Pulmonary artery endothelial cell (primary cell): ENCODE measurements at places on chromosomes 16 and 17.

DNA sequence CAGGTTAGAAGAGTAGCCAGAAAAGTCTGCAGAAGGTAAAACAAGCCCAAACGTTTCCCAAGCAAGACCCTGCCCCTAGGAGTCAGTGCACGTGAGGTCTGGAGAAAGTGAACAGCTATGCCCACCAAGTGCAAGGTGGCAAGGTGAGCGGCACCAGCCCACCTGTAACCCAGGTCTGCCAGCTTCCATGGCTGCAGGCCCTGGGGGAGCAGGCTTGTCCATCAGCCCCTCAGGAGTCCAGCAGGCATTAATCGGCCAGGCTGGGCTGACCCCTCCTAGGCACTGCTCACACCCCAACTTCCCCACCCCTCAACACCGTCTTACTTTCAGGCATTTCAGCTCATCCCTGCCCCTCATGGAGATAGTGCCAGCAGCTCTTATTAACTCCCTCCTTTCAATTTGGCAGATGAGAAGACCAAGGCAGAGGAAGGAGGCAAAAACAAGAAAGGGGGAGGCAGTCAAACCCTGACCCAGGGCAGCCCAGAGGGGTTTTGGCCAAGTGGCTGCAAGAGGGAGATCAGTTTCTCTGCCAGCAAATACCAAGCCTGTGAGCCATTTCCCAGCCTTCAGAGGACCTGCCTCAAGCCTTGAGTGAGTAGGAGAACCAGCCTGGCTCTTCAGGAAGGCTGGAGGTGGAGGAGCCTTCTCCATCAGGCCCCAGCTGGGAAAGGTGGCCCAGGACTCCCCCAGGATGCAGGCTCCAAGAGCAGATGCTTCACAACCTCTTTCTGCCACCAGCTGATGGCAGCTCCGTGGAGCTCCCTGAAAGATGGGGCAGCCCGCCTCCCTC, 14.7 kb downstream of the BEAN1 start:
- no peak for DNase-seq

- DNase-seq = no peak
Observed at GRCh38 chr17:17665255-17665654, 16.0 kb upstream of the RAI1 start.

- DNase-seq = no peak
Observed at GRCh38 chr17:66564992-66565465, 262.6 kb downstream of the PRKCA start.

GRCh38 chr16:68776821-68777485, 39.9 kb downstream of the CDH1 start:
- no peak for DNase-seq

DNA sequence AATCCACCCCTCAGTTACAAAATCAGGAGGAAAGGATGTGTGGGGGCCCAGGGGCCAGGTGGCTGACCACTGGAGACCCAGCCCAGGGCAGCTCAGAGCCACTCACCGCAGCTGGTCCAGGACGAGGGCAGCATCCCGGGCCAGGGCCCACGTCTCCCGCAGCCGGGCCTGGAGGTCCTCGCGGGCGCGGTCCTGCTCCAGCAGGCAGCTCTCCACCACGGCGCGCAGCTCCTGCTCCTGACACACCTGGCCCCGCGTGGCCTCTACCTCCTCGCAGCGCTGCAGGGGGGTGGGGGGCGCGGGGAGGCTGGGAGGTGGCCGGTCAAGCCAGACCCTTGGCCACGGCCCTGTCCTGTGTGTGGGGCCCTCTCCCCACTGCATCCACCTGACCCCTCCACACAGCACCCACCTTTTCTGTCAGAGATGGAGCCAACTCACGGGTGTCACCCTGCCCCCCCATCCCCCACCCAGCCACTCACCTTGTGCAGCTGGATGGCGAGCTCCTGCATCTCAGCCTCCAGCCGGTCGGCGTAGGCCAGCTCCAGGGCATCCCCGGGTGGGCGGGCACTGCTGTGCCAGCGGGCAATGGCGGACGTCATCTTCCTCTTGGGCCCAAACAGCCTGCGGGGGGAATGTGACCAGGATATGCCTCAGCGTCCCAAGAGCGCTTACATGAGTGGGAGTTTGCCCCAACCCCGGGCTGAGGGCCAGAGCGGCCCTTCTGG, 5.1 kb downstream of the NUDT16L1 start:
- DNase-seq = no peak

DNA sequence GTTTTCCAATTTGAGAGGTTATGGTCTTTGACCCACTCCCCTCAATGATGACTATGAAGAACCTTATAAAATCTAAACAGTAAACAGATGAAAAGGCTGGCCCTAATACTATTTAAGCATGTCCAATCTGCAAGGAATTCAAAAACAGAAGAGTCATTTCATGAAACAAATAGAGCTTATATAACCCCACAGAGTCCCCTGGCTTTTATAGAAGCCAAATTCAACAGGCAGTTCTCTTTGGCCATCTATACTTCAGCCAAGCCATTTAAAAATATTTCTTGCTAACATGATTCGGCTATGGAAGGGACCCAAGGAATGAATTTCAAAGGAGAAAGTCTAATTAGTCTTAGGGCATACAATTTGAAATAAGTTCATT, 43.4 kb downstream of the SPOP start:
- DNase-seq = no peak

DNA sequence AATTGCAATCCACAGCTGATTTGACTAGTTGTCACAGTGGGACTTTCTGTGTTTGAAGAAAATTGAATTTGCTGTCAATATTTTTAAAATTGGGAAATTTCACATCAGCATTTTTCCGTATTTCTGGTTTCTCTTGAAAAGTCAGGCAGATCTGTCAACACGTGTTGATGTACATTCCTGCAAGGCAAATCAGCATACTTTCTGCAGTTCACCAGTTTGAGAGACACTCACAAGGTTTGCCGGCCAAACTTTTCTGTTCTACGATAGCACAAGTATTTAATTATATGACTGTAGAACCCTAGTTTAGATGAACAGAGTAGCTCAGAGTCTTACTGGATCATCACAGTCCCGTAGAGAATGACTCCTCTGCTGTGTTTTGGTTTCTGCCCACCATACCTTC, 102.0 kb downstream of the ADAMTS18 start:
- DNase-seq = no peak

- no peak for DNase-seq
Observed at GRCh38 chr16:52446080-52446479, 100.9 kb downstream of the TOX3 start.

DNA sequence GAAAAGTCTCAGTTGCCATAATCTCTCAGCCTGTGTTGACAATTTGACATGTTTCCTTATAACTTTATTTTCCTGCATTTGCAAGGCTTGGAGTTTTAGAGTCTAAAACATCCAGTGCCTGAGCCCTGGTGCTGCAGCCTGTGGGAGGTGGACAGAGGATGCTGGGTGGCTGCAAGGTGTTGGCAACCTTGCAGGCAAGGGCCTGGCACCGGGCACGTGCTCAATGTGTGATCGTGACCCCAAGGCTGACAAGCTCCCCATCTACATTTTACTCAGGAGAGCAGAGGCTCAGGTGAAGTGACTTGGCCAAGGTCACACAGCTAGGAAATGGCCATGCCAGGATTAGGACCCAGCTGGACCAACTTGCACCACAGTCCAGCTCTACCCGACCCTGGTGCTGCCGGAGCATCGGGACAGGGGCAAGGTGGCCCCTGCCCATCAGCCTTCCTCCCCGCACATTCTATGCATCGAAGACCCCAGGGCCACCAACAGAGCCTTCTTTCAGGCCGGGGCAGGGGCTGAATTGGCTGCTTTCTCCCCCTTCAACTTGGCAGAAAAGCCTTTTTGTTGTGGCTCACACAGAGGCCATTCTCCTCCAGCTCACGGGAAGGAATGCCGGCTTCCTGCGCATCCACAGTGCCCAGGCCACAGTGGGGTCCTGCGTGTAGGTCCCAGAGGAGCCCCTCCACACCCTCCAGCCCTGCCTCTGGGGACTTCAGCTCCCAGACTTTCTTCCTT, 23.1 kb downstream of the MMP15 start:
- DNase-seq = no peak

DNA sequence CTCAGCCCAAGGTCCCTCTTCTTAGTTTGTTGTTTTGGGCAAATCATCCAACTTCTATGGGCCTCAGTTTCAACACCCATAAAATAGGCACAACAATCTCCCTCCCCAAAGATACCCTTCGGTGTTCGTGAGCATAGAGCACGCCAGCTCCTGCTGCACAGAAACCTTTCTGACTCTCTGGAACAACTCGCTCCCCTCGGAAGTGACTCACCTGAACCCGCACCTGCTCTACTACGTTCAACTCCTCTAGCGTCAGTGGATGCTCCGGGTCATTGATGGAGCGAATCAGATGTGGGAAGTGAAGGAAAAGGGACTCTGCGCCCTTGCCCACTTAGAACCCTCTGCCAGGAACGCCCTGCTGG, 445 bp downstream of the CIAO2B start:
- no peak for DNase-seq

- no peak for DNase-seq
Observed at GRCh38 chr17:3964203-3965117, at the start of gene ATP2A3. Gene ATP2A3 (minus strand): TSS chr17:3964437. CDS start chr17:3964291, 146 bp downstream.

DNA sequence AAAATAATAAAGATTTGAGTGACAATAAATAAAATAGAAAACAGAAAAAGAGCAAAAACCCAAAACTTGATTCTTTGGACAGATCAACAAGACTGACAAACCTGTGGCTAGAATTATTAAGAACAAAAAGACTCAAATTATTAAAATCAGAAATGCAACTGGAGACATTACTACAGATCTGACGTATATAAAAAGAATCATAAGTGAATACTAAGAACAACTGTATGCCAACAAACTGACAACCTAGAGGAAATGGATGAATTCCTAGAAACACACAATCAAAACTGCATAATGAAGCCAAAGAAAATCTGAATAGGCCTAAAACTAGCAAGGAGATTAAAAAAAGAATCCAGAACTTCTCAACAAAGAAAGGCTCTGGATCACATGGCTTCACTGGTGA, 47.4 kb downstream of the NETO2 start:
- no peak for DNase-seq

DNA sequence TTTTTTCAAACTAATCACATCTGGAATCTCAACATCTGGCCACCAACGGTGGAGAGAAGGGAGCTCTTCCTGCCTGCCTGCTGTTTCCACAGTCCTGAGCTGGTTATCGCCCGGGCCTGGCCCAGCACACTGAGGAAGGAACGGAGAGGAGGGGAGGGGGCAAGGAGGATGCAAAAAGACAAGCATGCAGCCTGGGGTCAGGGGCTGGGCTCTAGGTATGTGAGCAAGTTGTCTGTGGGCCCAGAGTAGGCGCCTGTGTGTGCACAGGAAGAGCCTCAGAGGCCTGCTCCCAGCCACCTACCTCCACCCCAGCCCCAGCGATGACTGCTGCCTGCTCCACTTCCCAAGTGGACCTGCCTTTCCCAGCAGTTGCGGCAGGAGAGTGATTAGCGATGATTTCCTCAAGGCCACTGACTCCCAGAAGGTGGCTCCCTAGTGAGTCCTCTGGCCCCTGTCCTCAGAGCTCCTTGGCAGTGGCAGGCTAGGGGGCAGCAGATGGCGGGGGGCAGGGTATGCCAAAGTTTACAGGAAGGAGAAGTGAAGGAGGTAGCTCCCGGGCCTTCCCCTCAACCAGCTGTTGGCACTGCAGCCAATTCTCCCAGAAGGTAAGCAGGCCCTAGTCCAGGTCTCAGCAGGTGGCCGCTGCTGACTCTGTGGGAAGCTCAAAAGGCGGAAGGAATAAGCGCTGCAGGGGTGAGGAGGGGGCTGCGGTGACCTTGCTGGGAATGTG, 27.0 kb upstream of the RASD1 start:
- no peak for DNase-seq
